ENCODE measurements at places on chromosomes 12 and 14.

- DNase-seq = no peak
Observed at GRCh38 chr12:25853316-25854095, 105.0 kb upstream of the RASSF8 start.

DNA sequence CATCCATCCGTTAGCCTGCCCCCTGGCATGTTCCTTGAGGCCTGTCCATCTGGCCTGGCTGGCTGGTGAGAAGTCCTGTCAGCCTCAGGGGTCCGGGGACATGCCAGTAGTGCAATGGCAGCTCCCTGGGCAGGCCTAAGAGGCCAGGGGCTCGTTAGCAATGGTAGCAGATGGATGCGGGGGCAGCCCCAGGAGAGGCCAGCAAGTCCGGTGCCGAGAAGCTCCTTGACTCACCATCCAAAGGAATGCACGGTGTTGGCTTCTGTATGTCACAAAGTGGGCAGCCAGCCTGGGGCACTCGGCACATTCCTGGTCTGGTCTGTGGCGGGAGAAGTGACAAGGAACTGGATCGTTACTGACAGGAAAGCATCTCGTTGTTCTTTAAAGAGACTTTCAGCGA, 319.9 kb downstream of the CACNA1C start:
- DNase-seq = no peak

- DNase-seq = no peak
Observed at GRCh38 chr12:71138011-71138410, 19.8 kb downstream of the TSPAN8 start.

- DNase-seq = no peak
Observed at GRCh38 chr12:15808250-15808649, 19.1 kb upstream of the EPS8 start.

GRCh38 chr12:116673681-116674111, 64.2 kb downstream of the SPRING1 start:
- no peak for DNase-seq

GRCh38 chr12:112564160-112564784, 145.5 kb downstream of the PTPN11 start:
- no peak for DNase-seq

DNA sequence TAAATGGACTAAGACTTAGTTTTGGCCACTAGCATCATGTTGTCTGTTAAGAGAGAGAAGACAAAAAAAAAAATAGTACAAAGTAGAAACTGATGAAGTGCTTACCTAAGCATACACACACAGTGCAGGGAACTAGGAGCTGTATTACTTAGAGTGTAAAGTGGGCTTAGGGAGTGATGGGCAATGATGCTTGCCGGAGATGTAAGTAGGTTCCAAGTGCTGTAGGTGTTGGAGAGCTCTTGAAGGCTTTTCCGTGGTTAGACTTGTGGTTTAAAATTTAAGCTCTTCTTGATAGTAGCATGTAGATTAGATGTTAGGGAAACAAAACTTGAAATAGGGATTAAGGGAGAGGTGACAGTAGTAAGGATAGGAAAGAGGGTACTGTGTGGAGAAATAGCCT, 34.7 kb downstream of the MIA2 start:
- DNase-seq = peak; percentile 1

Measured in skin of body (tissue), 3 donors.